Spleen (tissue), 13 donors: ENCODE measurements at places on chromosomes 3 and 15. TPM values are rescaled to one million over a fixed set of nuclear protein-coding genes. Genes with fewer than 3 reads are reported as not detected.

The CPA3 gene
- polyA plus RNA-seq: 0.06 TPM

The ACTRT3 gene
- 0.32 TPM for polyA plus RNA-seq

DNA sequence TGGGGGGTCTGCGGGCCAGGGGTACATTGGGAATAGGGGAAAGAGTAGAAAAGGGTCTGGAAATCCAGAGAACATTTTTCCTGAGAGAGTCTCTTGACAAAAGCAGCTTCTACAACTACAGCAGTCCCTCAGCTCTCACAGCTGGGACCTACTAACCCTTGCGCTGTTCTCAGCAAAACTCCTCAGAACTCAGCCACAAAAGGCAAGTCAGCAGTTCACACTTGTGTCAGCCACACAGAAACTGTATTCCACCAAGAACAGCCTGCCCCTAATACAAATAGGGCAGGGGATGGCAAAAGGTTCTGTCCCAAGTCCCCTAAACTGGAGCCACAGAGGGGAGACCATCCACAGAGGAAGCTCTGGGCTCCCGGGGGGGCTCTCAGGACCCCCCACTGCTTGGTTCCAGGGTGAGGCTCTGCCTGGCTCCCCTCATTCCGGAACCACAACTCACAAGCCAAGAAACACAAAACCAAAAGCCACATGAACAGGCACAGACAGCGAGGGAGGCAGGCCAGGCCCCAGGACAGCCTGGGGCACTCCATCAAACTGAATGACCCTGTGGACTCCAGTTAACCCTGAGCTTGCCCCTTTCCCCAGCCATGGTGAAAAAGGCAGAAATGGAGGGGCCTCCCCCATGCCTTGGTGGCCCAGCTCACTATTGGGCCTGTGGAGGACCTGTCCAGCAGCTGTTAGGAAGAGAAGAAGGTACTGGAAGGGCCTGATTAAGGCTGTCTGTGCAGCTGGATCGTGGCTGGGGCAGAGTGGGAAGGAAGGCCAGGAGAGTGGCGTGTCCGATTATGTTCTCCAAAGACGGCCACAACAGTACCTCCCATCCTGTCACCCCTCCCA lies 162.0 kb downstream of the CHSY1 start:
- no peak overlapping the region for H3K4me3 ChIP-seq
- no peaks in the 10 kb centered on the region for H3K36me3 ChIP-seq
- H3K27me3 ChIP-seq: peaks cover 5% of the 10 kb centered on the region
- H3K27ac ChIP-seq: peak overlapping the region; percentile 87
- DNase-seq: no peak

GRCh38 chr15:81544385-81544784 lies 170.4 kb upstream of the TMC3 start:
- no peak overlapping the region for H3K27ac ChIP-seq
- H3K4me1 ChIP-seq: no peaks in the 10 kb centered on the region
- H3K27me3 ChIP-seq: no peaks in the 10 kb centered on the region
- no peak for DNase-seq
